ENCODE measurements at places on chromosomes 4 and X.

DNA sequence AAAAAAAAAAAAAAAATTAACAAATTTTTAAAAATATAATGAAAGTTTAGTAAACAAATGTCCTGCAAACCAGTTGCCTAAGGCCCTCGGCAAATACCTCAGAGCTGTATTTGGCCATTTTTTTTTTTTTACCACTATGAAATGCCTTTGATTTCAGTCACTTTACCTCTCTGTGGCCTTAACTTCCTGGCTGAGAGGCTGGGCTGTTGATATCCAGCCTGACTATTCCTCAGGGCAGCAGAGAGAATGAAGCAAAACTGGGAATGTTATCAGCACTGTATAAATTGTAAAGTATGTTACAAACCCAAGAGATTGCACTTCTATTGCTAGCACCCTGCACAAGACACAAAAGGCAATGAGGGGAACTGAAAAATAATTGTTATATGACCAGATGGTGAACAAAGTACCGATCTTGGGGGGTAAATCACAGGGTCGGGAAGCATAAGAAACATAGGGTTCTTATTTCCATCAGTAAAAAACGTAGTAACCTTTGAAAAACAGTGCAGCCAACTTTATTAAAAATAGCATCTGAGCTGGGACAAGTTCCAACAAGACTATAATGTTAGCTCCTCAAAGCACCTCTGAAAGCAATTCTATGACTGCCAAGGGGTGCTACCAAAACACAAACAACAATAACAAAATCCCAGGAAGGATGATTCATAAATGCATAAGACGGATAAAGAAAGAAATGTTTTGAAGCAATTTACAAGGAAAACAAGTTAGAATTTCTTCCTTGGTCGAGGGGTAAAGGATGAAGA, 18.1 kb downstream of the USP46 start:
- no peak for DNase-seq

DNA sequence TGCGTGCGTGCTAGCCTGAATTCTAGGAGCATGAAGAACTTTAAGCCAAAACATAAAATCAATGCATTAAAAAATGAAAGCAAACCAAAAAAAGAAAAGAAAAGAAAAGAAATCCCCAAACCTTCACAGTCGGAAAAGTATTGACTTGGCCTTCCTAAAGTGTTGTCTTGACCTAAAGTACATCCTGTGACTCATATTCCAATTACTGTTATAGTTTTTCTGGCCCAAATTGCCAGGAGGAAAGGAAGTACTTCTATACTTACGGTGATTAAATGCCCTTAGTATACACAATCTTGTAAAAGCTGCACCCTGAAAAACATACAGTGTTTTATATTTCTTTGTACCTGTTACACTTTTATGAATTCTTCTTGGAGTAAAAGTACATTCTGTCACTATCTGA, 512.8 kb downstream of the ANKRD50 start:
- DNase-seq, result no peak

GRCh38 chr4:24793219-24794005, 2.0 kb upstream of the SOD3 start:
- DNase-seq, result no peak

GRCh38 chrX:82458207-82458754, 1049.8 kb upstream of the POU3F4 start:
- no peak for DNase-seq

- no peak for DNase-seq
Measured at GRCh38 chr4:138728566-138728965, 287.0 kb upstream of the NOCT start.

GRCh38 chr4:23958749-23959148, 68.9 kb upstream of the PPARGC1A start:
- DNase-seq, result no peak

Data from NCI-H345 (cell line).